ENCODE measurements at places on chromosomes 12 and 14. TPM values are rescaled to one million over a fixed set of nuclear protein-coding genes. Genes with fewer than 3 reads are reported as not detected.

ERP27 gene
- total RNA-seq = 0.33 TPM

FAM222A gene
- 1.3 TPM for total RNA-seq

HOXC6 gene
- total RNA-seq = 3.9 TPM

FRMD6 gene
- 113 TPM for total RNA-seq

AHNAK2 gene
- total RNA-seq = 129 TPM

MYO1A gene
- total RNA-seq = not detected

CMA1 gene
- not detected for total RNA-seq

AKAP6 gene
- 2.0 TPM for total RNA-seq

RDH5 gene
- 2.8 TPM for total RNA-seq

DHH gene
- total RNA-seq = 0.13 TPM

SERPINA1 gene
- 10.3 TPM for total RNA-seq

ZNF385A gene
- 5.9 TPM for total RNA-seq

RNASE3 gene
- not detected for total RNA-seq

All from mesangial cell (primary cell).